ENCODE measurements at places on chromosomes 16 and 17. TPM values are rescaled to one million over a fixed set of nuclear protein-coding genes. Genes with fewer than 3 reads are reported as not detected.

The KCNH4 gene
- total RNA-seq = not detected

The TM4SF5 gene
- not detected for total RNA-seq

The CTRL gene
- 1.0 TPM for total RNA-seq

The GAS2L2 gene
- not detected for total RNA-seq

The HOXB8 gene
- total RNA-seq = 1.0 TPM

The UBE2O gene
- total RNA-seq = 9.9 TPM

The ATP2A3 gene
- 0.84 TPM for total RNA-seq

The KRTAP2-2 gene
- total RNA-seq = not detected

The TCAP gene
- 0.30 TPM for total RNA-seq

The FOXN1 gene
- not detected for total RNA-seq

The ZNF597 gene
- 0.67 TPM for total RNA-seq

The NAA60 gene
- 15.0 TPM for total RNA-seq

The STAT5B gene
- 14.1 TPM for total RNA-seq

The PIEZO1 gene
- 182 TPM for total RNA-seq

The PRRT2 gene
- total RNA-seq = 0.67 TPM

The KREMEN2 gene
- 0.15 TPM for total RNA-seq

The C17orf75 gene
- total RNA-seq = 21.2 TPM

The ITGAE gene
- total RNA-seq = 28.7 TPM

The CCL16 gene
- total RNA-seq = not detected

The C16orf96 gene
- under 0.01 TPM for total RNA-seq

The RAC3 gene
- 65.2 TPM for total RNA-seq

The SAP30BP gene
- 62.7 TPM for total RNA-seq

The PLA2G15 gene
- total RNA-seq = 18.7 TPM

The ZNF624 gene
- total RNA-seq = 1.8 TPM

The CA7 gene
- total RNA-seq = not detected

The NEK8 gene
- total RNA-seq = 2.1 TPM

The RFWD3 gene
- total RNA-seq = 28.7 TPM

The PMP22 gene
- 43.0 TPM for total RNA-seq

The PYY gene
- 0.45 TPM for total RNA-seq

The PSMC3IP gene
- 17.0 TPM for total RNA-seq

The SGCA gene
- 0.15 TPM for total RNA-seq

The TMC7 gene
- 0.34 TPM for total RNA-seq

The TNP2 gene
- total RNA-seq = not detected

The PYDC1 gene
- not detected for total RNA-seq

The ZNF287 gene
- 6.2 TPM for total RNA-seq

The CHD9NB gene
- under 0.01 TPM for total RNA-seq

The ITGB4 gene
- under 0.01 TPM for total RNA-seq

The PRAC1 gene
- not detected for total RNA-seq

The CCL1 gene
- total RNA-seq = not detected

The CRISPLD2 gene
- 75.3 TPM for total RNA-seq

The RGS9 gene
- 0.84 TPM for total RNA-seq

The PRAC2 gene
- not detected for total RNA-seq

The MYL4 gene
- not detected for total RNA-seq

The CRYBA1 gene
- total RNA-seq = not detected

The VAMP2 gene
- total RNA-seq = 4.3 TPM

The HSD11B2 gene
- total RNA-seq = not detected

The TBC1D3B gene
- not detected for total RNA-seq

The NECAB2 gene
- total RNA-seq = 0.30 TPM

The ARHGAP44 gene
- 0.74 TPM for total RNA-seq

The AMZ2 gene
- 87.9 TPM for total RNA-seq

The KRT39 gene
- total RNA-seq = not detected

The DHRS7C gene
- not detected for total RNA-seq

The TBC1D3E gene
- not detected for total RNA-seq

The NLRC3 gene
- total RNA-seq = not detected

The ABCA10 gene
- total RNA-seq = under 0.01 TPM

The ABCC12 gene
- total RNA-seq = not detected

The TOM1L1 gene
- 12.3 TPM for total RNA-seq
